Activated T-cell treated with anti-CD3 and anti-CD28 coated beads for 1 hour (primary cell): ENCODE measurements at places on chromosomes 12 and 14.
A peak's percentile ranks its signal among the peaks of the same experiment; 100 is the strongest.

- DNase-seq = no peak
Observed at GRCh38 chr12:112463478-112463877, 44.7 kb downstream of the PTPN11 start.

DNA sequence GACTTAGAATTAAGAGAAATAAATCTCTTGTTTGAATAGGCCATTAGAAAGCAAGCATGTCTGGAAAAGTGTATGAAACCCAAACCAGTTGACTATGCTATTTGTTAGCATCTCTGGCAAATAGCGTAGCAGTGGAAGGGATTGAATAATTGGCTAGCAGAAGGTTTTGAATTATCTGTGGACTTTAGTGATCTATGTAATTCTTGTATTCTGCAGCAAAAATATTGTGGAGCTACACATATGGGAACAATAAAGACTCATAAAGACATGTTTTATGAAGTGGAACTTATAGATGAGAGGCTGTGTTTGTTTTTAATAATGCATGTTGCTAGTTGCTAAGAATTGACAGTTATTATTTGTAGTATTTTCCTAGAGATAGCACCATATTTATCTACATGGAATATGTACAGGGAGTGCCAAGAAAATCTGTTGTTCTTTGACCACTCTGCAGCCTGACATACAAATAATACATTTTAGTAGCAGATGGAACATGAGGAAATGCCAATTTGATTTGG lies 4.7 kb downstream of the SRGAP1 start:
- DNase-seq = no peak

GRCh38 chr12:19155981-19156734 lies 26.6 kb downstream of the PLEKHA5 start:
- DNase-seq = no peak

- DNase-seq = no peak
Observed at GRCh38 chr14:65834812-65835211, 422.3 kb downstream of the FUT8 start.

DNA sequence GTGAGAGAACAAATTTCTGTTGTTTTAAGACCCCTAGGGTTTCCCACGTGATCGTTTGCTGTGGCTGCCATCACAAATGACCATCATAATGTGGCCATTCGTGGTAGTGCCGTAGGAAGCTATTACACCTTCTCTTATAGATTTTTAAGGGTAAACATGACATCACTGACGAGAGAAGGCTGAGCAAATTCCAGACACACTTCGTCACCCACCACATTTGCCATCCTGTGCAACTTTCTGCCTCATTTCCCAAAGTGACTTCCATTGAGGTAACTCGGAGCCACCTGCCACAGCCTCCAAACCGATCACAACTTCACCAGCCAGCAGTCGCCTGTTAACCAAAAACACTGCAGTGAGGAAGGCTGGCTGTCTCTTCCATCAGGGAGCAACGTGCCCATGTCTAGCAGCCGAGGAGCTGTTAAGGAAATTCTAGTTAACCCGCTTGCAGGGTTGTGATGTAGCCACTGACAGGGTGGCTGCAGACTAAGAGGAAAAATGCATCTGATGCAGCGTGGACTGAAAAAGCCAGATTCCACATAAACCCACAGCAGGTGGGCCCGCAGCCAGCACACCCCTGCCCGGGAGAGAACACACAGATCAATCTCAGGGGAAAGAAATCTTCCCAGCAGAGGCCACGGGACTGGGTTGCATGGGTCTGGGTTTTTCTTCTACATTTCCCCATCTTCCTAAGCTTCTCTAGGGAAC lies 44.6 kb downstream of the CCDC85C start:
- DNase-seq = no peak

DNA sequence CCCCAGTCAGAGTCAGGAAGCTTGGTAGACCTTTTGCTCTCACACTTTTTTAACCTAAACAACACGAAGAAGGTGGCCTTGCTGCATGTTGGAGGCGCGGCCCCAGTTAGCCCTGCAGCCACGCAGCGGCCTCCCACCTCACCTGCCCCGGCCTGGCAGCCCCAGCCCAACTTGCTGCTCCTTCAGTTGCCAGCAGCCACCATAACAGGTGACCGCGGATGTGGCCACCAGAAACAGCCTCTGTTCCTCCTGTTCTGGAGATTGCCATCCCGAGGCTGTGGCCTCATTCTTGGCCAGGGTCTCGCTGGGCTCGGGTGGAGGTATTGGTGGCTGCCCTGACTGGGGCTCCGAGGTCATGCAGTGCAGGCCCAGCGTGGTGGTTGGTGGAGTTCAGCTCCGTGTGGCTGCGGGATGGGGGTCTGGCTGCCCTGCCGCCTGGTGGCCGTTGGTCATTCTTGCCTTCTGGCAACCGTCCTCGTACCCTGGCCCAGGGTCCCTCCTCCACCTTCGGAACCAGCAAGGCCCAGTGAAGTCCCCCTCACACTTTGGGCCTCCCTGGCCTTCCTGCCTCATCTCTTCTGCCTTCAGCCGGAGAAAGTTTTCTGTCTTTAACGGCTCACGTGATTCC lies 20.7 kb upstream of the TEX22 start:
- no peak for DNase-seq

GRCh38 chr14:97710726-97711125 lies 913.5 kb downstream of the VRK1 start:
- DNase-seq = no peak

GRCh38 chr12:124675881-124676713 lies 108.7 kb upstream of the NCOR2 start:
- DNase-seq = no peak

- DNase-seq = no peak
Observed at GRCh38 chr12:70576341-70577282, 60.6 kb downstream of the PTPRB start.

DNA sequence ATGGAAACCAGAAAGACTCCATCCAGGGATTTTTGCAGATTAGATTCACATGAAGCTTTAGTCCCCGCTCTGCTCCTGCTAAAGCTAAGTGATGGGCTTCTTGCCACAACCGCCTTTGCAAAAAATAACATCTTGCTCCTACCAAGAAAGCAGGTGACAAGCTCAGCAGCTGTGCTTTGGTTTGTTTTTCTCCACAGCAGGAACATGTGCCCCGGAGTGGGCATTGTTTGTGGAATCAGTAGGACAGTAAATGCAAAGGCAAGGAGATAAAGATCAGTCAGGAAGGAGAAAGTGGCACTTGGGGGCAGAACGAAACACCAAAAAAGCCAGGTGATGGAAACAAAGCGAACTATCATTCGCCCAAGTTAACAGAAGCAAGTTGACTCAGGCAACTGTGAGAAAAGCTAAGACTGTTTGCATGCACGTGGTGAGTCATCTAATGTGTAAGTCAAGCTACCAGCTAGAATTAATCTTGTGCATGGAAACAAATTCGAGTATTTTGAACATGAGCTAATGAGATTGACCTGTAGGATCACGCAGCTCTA lies 165.5 kb upstream of the PLXNC1 start:
- DNase-seq = no peak

GRCh38 chr12:54356951-54357356 lies 7.3 kb downstream of the GPR84 start:
- DNase-seq = no peak

- DNase-seq = no peak
Observed at GRCh38 chr12:63816031-63816430, 28.5 kb upstream of the SRGAP1 start.

GRCh38 chr12:6540181-6540877 lies 6.0 kb downstream of the GAPDH start:
- DNase-seq = no peak

- peak; percentile 34 for DNase-seq
Observed at GRCh38 chr12:52681526-52682380, 1.5 kb upstream of the KRT1 start.

- DNase-seq = peak; percentile 31
Observed at GRCh38 chr12:14960548-14961465, 594 bp downstream of the ARHGDIB start.

DNA sequence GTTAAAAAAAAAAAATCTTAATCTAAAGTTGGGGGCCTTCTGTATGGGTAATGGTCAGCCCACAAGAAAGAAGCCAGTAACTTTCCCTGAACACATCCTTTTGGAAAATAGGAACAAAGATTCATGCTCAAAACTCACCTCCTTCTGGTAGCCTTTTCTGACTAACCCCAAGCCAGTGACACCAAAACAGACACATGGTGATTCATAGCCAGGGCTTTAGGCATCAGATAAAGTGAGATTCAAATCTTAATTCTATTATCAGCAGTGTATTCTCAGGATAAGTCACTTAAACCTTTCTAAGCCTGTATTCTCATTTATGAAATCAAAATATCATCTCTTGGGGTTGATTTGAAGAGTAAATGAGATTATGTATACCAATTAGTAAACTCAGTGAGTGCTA lies 4.9 kb downstream of the ATP5MC2 start:
- DNase-seq = no peak

- DNase-seq = peak; percentile 100
Observed at GRCh38 chr14:77040059-77040740, 11.7 kb upstream of the IRF2BPL start.

- DNase-seq = no peak
Observed at GRCh38 chr12:34298176-34298970, 276.1 kb downstream of the ALG10 start.

DNA sequence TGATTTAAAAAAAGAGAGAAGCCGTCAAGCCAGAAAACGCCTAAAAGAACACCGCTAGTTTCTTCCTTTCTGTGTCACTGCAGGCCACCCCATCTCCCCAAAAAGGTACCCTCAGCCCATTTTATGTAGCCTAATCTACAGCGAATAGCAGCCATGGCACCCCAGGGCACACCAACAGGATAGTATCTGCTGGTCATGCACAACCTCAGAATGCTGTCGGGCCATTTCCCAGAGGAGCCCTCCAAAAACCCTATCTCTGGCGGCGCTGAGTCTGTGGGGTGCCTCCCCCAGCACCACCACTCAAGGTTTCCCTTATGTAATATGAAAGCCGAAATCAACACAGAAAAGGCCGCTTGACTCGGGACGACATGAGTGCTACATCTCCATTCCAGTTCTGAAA lies 98.9 kb downstream of the BCL11B start:
- no peak for DNase-seq

DNA sequence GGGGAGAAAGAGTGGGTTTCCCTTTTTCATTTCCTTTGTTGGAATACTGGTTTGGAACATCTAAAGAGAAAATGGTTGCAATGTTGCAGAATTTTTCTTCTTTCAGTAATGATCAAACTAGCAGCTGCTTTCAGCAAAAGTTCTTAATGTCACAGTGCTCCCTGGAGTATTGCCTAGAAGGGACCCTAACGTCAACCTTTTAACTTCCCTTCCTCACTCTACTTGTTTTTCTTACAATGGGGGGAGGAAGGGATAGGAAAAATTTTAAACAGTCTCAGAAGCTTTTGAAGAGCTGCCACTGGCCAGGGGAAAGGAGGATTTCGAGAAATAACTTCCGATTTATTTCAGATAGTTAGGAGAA lies 521.8 kb downstream of the MED13L start:
- DNase-seq = no peak

DNA sequence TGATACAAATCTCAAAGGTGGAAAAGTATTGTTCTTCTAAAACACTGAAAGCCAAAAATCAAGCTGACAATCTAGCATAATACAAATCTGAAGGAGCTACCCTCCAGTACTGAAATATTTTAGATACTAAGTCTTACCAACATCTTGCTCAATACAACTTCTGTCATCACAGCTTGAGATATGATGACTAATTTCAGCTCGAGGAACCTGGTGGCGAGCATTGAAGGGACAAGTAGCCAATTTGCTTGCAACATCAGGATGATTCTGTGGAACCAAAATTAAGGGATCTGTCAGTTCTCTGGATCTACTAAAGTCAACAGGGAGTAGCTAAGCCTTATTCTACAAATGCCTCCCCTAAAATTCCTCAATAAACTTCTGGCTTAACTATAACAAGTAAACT lies 10.4 kb downstream of the GTSF1 start:
- no peak for DNase-seq

DNA sequence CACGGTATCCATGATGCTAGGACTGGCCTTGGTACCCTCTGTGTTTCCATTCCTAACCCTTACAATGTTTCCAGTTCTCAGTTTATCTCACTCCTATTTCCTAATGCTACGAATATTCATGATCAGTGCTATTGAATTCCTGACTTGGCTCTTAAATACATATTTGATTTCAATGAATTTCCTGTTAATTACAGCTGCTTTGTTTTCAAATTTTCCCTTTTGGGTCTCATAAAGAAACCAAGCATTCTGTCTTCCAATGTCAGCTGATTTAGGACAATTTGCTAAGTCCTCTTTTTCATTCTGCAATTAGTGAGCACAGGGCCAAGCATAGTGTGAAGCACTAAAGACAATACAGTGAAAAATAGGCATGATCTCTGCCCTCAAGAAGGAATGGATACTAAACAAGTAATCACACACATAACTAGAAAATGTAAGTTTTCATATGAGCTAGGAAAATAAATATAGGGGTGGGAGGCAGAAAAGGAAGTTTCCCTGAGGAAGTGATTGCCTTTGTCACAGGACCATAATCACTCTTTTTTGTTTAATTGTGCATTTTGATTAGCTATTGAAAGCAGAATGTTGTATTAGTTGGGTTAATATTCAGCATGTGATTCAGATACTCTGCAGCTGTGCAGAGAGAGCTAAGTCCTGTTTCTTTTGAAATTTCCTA lies 88.5 kb downstream of the KCNC2 start:
- no peak for DNase-seq

GRCh38 chr12:27061317-27061716 lies 21.1 kb downstream of the C12orf71 start:
- no peak for DNase-seq

DNA sequence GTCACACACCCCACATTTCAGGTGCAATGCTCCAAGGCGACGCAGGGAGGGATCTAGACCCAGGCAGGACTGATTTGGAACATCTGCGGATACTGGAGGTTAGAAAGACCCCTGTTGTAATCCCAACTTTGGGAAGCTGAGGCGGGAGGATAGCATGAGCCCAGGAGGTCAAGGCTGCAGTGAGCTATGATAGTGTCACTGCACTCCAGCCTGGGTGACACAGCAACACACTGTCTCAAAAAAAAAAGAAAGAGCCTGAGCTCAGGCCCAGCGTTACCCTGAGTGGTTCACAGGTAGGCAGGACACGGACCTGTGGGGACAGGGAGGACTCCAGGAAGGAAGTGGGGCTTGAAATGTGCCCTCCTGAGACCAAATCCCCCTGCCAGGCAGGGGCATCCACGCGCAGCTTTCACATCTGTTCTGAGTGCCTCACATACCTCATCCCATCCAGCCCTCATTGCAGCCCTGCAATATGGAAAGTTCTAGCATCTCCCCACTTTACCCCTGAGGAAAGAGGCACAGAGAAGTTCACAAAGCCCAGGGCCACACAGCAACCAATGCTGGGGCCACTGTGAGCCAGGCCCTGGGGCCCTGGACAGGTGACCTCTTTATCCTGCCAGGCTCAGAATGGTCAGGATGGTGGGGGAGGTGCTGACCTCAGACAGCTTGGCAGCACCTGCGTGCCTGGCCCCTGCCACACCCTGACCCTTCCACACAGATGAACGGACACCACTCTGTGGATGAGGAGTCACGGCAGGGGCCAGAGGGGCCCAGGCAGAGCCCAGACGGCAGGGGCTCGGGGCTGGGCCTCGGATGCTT lies 34.1 kb downstream of the CCDC85C start:
- no peak for DNase-seq

GRCh38 chr12:47520029-47520428 lies 185.8 kb downstream of the RPAP3 start:
- no peak for DNase-seq
